ENCODE measurements at places on chromosomes 6 and 20.

- DNase-seq = no peak
Measured at GRCh38 chr20:15036948-15037347, 699.5 kb upstream of the FLRT3 start.

DNA sequence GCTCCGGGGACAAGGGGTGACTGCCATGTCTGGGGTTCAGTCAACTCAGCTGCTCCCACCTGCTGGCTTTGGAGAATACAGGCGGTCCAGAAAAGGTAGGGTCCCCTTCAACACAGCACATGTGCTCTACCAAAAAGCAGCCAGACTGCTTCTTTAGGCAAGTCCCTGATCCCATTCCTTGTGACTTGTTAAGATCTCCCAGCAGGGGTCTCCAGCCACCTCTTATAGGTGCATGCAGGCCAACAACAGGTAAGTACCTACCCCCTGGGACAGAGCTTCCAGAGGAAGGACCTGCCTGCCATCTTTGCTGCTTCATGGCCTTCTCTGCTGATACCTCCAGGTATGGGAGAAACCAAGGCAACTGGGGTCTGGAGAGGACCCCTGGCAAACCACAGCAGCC is 106.5 kb downstream of the HACE1 start:
- no peak for DNase-seq

DNA sequence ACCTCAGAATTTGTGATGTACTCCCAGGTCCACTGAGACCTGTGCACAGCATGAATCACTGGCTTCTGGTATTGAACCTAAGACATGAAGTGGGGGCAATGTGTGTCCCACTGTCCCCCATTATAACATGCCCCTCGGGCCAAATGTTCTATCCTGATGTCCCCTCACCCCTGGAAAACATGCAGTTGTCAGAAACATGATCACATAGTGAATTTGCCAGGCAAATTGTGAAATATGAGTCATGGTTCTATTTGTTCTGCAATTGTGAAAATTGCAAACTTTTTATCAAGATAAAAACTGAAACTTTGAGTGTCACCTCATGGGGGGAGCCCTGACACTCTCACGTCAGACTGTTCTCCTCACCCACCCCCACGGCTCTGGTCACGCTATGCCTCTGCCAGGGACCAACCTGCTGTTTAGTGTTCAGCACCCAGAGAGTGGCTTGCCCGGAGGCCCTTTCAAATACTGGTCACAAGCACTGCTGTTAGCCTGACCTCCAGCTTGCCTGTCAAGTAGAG is 305.3 kb downstream of the CLIC5 start:
- DNase-seq = no peak

DNA sequence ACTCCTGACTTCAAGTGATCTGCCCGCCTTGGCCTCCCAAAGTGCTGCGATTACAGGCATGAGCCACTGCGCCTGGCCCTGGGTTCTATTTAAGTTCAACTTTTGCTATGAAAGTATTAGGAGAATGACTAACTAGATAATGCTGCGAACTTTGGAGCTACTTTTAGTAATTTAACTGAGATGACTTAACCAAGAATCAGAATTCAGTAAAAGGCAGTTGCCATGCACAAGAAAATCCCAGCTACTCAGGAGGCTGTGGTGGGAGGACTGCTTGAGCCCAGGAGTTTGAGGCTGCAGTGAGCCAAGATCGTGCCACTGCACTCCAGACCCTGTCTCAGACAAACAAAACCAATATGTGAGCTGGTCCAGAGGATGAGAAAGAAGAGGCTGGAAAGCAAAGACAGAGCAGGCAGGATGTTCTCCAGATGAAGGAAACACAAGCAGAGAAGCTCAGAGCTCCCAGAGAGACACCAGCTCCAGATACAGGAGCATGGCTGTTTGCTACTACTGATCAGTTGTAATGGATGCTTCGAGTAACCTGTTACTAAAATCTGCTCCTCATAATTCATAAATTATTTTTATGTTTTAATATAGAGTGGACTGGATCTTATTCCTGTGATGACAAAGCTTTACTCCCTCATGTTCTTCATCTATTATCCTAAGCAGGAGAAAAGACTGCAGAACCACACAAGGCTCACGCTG is 23.9 kb downstream of the ZNF217 start:
- DNase-seq = no peak

DNA sequence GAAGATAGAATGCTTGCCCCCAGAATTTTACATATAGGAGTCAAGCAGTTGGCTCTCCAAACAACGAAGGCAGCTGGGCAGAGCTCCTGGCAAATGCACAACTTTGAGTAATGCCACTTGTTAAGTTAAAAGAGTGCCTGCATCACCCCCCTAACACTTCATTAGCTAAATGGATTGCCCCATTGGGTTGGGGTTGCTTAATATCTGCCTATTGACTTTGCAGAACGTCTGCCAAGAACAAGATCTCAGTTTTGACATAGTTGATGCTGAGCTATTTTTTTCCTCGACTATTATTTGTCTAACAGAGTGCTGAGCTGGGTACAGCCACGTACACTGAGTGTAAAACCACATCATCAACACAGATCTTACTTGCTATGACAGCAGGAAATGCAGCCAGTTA is 12.1 kb downstream of the ANKRD60 start:
- DNase-seq = no peak

GRCh38 chr6:167756597-167756996 is 70.1 kb upstream of the AFDN start:
- no peak for DNase-seq

DNA sequence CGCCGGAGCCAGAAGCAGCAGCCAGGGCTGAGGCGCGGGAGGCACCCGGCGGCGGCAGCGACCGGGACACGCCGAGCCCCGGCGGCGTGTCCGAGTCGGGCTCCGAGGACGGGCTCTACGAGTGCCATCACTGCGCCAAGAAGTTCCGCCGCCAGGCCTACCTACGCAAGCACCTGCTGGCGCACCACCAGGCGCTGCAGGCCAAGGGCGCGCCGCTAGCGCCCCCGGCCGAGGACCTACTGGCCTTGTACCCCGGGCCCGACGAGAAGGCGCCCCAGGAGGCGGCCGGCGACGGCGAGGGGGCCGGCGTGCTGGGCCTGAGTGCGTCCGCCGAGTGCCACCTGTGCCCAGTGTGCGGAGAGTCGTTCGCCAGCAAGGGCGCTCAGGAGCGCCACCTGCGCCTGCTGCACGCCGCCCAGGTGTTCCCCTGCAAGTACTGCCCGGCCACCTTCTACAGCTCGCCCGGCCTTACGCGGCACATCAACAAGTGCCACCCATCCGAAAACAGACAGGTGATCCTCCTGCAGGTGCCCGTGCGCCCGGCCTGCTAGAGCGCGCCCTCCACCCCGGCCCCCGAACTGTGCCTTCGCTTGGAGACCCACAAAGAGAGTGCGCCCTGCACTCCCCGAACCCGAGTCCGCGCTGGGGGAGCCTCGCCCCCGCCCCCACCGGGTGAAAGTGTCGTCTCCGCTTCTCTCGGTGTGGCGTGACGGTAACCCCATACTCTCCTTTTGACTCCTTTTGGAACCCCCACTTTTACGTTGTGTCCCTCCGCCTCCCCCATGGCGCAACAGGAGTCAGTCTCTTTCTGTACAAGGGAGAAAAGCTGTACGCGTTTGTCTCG is 1.6 kb downstream of the INSM1 start:
- DNase-seq = no peak

DNA sequence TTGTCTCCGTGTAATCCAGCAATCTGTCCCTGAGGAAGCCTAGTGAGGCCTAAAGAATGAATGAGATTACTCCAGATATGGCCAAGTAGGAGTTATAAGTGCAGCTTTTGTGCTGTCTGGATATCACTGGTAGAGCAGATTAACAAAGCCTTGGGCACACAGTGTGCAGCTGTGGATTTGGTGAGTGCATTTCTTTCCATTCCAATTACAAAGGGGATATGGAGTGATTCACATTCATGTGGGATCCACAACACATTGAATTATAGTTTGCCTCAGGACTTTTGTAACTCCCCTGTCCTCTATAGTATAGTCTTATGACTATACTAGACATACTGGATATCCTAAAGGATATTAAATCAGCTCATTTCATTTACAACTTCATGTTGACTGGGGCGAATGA is 47.1 kb downstream of the HLA-F start:
- no peak for DNase-seq

DNA sequence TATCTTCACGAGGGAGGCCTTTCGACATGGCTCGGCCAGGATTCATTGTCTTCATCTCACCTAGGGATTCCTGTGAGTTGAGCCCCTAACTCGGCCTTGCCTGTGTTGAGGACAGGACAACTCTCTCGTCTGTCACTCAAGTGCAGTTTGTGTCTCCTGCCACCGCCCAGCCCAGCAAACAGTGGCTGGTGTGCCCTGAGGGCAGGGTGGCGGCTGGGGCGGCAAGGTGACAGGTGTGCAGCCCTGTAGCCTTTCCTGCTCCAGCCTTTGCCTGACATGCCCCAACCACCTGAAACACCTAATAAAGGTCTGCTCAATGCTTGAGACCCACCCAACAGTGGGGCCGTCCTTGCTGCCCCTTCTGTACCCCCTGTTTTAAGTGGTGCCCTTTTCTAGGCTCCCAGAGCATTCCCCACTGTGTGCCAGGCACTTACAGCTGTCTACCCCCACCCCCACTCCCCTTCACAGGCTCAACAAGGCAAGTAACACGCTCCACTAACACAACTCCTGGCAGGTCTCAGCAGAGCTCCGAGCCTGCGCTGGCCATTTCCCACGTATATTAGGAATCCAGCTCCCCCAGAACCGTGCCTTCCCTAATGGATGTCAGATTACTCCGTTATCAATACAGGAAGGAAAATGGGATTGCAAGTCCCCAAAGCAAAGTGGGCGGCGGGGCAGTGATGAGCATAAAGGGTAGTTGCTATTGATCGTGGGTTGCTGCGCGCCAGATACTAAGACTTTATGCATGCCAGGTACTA is 17.7 kb downstream of the GFRA4 start:
- no peak for DNase-seq

- DNase-seq = peak; percentile 75
Measured at GRCh38 chr20:49610691-49611538, 43.0 kb upstream of the PTGIS start.

DNA sequence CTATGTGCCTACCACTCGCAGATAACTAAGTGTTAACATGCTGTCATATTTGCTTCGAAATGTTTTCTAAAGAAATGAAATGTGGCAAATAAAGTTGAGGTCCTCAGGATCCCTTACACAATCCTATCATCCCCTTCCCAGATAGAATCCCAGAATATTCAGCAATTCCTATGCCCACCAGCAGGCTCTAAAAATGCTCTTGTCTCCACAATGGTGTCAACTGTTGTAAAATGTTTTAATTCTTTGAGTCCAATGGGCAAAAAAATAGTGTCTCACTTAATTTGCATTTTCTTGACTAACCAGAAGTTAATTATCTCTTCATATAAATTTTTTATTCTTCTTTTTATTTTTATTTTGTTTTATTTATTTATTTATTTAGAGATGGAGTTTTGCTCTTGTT is 103.9 kb upstream of the MAP7 start:
- DNase-seq = no peak

- no peak for DNase-seq
Measured at GRCh38 chr6:15515226-15515625, 147.6 kb downstream of the DTNBP1 start.

- no peak for DNase-seq
Measured at GRCh38 chr20:20524756-20525155, 156.9 kb downstream of the INSM1 start.

DNA sequence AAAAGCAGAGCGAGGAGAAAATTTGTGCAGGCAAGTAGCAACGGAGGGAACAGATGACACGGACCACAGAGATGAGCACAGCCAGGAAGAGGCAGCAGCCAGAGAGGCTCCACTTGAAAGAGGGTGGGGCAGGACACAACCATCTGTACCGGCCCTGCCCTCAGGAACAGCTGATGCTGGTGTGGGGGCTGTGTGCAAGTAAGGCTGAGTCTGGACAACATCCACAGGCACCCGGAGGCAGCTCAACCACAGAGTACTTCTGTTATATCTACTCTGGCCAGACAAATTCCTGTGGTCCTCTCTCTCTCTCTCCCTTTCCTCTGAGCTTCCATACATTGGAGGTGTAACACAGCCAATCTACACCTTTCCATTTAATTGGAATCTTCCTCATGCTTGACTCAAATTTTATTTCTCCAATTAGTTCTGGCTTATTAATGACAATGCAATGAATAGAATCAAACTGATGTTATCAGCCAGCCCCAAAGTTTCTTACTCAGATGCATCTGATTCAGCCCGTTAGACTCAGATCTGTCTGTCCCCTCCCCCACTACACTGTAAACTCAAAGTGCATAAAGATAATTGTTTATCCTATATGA is 24.9 kb downstream of the KIF13A start:
- DNase-seq = no peak

All from NCI-H2107 (cell line).